ENCODE measurements at places on chromosomes 12 and 14. TPM values are rescaled to one million over a fixed set of nuclear protein-coding genes. Genes with fewer than 3 reads are reported as not detected.

The CEBPE gene
- total RNA-seq = 0.13 TPM

The C12orf50 gene
- total RNA-seq = 0.09 TPM

The SLC25A47 gene
- 0.09 TPM for total RNA-seq

The PRH2 gene
- total RNA-seq = not detected

- peak; percentile 90 for DNase-seq
Measured at GRCh38 chr14:64654246-64654900, 49.9 kb upstream of the PLEKHG3 start.

DNA sequence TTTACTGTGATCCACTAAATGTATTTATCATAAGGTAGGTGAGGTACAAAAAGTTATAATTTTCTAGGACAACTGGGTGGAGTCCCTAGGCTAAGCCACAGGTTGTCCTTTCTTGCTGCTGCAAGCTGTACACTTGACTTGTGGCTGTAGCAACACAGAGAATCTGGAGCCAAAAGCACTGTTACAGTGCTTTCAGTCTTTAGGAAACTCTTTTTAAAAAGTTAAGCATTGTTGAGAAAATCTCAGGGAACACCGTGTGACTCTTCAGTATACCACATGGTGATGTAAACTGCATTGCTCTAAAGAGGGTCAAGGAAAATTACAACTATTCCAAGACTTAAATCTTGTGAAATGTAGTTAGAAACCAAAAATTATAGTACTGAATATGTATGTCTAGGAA lies 11.4 kb downstream of the SLC15A5 start:
- DNase-seq = no peak

DNA sequence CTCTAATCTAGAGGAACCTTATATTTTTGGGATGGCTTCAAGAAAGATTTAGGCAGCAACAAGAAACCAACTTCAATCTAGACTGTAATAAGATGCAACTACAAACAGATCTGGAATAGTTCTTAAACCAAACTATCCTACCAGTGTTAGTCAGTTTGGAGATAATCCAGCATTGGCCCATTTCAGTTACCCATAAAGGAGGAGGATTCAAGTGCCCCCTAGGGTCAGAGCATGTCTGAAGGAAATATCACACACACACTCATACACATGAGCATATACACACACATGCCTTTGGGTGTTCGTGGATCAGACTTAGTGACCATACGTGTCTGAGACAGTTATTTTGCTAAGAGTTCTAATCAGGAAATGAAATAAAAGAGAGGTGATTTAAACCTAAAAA lies 261.2 kb downstream of the ADAMTS20 start:
- no peak for DNase-seq

DNA sequence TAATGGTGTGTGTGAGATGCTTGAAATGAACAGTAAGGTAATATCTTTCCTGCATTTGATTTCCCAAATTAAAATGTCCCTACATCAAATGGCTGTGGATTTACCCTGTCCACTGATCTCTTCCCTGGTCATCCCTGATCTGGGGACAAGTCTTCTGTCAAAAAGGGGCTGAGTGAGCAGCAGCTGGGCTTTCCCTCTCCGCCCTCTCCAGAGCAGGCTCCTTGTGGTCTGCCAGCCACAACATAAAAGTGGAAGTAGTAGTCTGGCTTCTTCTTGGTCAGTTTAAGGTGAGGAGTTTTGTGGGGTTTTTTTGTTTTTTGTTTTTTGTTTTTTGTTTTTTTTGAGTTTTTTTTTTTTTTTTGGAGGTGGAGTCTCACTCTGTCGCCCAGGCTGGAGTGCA lies 25.2 kb upstream of the PLXNC1 start:
- DNase-seq = no peak
